ENCODE measurements at places on chromosomes 12 and 14. TPM values are rescaled to one million over a fixed set of nuclear protein-coding genes. Genes with fewer than 3 reads are reported as not detected.

P2RX7 gene
- total RNA-seq: 6.3 TPM

KLHL28 gene
- 10.8 TPM for total RNA-seq

DYRK4 gene
- 27.3 TPM for total RNA-seq

HCAR1 gene
- 0.99 TPM for total RNA-seq

SRSF5 gene
- 296 TPM for total RNA-seq

GPRC5D gene
- total RNA-seq: not detected

USP30 gene
- 11.0 TPM for total RNA-seq

SIX6 gene
- total RNA-seq: not detected

CATSPERB gene
- total RNA-seq: 0.26 TPM

ETV6 gene
- total RNA-seq: 48.1 TPM

KRT6C gene
- not detected for total RNA-seq

MYH6 gene
- not detected for total RNA-seq

COCH gene
- 1.3 TPM for total RNA-seq

Data from activated naive CD4-positive, alpha-beta T cell treated with anti-CD3 and anti-CD28 coated beads for 36 hours (primary cell).